ENCODE measurements at places on chromosomes 5 and 9. TPM values are rescaled to one million over a fixed set of nuclear protein-coding genes. Genes with fewer than 3 reads are reported as not detected.

DNA sequence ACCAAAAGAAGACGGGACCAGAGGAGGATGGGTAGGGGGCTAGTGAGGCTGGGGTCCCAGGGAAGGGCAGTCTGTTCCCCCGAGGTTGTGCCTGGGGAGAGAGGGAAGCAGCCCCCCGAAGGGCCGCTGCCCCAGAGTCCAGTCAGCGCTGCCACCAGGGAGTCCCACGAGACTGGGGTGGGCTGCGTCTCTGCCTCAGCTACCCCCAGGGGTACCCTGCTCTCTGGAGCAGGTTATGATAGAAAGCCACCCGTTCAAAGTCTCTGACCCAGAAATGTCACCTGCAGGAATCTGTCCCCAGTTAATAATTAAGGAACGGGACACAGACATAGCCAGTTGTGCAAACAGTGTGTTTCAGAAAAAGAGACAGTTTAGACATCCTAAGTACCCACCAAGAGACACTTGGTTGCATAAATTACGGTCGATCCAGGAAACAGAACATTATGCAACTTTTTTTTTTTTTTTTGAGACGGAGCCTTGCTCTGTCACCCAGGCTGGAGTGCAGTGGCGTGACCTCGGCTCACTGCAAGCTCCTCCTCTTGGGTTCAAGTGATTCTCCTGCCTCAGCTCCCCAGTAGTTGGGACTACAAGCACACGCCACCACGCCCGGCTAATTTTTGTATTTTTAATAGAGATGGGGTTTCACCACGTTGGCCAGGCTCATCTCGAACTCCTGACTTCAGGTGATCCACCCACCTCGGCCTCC lies 10.7 kb upstream of the AGPAT2 start:
- DNase-seq, result no peak

- DNase-seq, result peak; percentile 29
These were observed 782 bp upstream of the SKP1 start for GRCh38 chr5:134177369-134178095.

- no peak for DNase-seq
These were observed 52.1 kb upstream of the TYRP1 start for GRCh38 chr9:12640866-12641636.

- no peak for DNase-seq
These were observed 80.7 kb downstream of the KCNIP1 start for GRCh38 chr5:170584450-170585058.

DNA sequence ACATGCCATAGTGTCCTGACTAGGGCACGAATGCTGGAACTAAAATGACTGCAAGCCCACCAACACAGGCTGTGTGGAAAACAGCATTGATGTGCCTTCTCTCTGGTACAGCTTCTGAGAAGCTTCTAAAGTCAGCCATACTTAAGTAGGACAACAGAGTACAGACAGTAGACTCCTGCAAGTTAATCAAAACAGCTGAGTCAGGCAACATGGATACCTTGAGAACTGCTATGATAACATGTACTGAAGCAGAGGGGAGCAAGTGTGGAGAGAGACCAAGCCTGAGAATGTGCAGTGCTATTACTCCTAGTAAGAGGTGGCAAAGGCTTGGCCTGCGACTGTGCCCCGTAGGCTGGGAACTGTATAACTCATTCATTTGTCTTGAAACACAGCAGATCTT lies 2.5 kb downstream of the ISCA1 start:
- no peak for DNase-seq

- DNase-seq, result no peak
These were observed 147.8 kb downstream of the NNT start for GRCh38 chr5:43750809-43751208.

DNA sequence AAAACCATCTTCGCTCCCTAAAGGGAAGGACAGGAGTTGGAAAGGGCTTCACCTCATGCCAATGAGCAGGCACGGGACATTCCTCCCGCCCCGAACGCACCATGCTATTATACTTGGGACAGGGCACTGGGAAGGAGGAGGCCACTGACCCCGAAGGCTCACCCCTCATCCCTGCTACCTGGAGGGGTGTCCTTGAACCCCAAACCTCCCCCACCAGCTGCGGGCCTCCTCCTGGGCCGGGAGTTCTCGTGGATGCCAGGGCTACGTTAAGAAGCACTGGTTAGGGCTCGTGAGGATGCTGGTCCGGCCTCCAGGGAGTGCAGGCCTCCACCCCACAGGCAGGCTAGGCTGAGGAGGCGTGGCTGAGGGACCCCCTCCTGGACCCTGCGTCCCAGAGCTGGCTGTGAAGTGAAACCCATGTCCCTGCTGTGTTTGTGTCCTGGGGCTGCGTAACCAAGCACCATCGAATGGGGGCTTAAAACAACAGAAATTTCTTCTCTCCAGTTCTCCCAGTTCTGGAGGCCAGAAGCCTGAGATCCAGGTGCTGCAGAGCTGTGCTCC lies 111.0 kb upstream of the SARDH start:
- DNase-seq, result no peak

DNA sequence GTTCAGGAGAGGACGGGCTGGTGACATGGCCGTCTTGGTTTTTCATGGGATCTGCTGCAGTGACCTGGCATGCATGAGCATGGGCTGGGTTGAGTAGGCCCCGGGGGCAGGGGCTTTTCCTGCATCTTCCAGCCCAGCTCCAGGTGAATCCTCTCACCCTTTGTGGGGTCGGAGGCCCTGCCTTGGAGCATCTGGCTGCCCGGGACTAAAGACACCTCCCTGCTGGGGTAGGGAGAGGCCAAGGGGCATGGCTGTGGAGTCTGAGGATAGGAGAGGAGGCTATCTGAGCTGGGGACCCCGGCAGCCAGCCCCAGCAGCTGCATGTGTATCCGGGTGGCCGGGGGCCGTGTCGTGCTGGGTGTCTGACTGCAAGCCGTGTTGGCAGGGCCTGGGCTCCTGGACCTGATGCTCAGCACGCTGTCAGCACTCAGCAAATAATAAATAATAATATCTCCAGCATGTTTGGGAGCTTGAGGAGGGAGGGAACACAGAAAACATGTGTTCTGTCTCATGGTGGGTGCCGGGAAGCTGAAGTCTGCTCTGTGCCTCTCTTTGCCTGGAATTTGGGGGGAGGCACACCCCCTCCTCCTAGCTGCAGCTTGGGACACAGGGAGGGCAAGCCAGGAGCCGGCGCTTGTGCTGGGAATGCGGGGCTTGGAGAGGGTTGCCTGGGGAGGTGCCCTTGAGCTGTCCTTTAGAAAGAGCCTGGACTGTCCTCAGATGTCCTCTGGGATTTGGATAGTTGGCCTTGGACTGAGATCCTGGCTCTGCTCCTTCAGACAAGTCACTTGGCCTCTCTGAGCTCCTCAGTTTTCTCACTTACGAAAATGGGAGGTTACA lies 28.4 kb upstream of the PITX1 start:
- DNase-seq, result no peak

DNA sequence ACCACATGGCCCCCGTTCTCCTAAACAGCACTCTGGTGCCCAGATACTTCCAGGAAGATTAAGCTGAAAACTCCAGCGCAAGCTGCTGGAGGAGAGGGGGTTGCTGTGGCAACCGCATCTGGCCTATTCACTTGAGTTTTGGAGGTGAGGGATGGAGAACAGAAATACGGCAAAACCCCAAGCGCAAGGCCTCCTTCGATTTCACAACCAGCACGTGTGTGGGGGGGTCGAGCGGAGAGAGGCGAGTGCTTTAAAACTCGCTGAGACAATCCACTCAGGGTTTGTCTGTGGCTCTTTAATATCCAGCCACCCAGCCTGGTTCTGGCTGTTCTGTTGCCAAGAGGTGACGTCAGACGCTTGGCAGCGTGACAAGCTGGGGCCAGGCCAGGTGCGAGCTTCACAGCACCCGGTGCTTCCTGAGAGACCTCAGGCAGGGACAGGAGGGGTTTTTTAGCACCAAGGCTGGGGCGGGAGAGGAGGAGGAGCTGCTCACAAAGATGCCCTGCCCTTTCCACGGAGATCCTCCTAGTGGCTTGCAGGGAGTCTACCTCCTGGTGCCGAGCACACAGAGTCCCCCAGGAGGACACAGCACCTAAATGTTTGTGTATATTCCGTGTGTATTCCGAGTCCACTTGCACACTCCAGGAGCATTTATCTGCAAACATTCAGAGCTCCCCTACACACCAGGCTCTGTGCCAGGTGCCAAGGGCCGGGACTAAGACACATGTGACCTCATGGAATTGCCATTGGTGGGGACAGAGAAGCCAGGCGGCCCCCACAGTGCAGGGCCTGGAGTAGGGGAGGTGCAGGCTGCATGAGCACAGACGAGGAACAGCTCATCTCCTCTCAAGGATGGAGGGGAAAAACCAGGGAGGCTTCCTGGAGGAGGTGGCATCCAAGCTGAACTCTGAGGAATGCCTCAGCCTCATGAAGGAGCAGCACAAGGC lies 194.6 kb downstream of the OLFM1 start:
- peak; percentile 69 for DNase-seq

GRCh38 chr9:33065157-33066076 lies 11.1 kb downstream of the SMU1 start:
- DNase-seq, result no peak

- no peak for DNase-seq
These were observed 1.8 kb upstream of the CCL28 start for GRCh38 chr5:43413966-43414365.

DNA sequence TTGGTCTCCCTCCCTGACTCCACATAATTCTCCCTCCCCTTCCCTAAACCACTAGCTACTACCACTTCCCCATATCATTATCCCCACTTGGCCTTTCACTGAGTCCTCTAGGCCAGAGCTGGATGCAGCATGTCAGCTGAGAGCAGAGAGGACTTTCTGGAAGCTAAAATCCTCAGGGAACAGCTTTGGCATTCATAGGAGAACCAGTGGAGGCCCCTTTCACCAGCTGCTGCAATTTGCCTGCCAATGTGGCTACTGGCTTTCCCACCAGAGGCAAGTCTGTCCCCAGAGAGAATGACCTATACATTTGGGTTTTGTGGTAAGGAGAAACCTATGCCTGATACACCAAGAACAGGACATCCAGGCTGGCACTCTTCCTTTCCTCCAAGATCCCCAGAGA lies 14.4 kb downstream of the FAM219A start:
- no peak for DNase-seq

DNA sequence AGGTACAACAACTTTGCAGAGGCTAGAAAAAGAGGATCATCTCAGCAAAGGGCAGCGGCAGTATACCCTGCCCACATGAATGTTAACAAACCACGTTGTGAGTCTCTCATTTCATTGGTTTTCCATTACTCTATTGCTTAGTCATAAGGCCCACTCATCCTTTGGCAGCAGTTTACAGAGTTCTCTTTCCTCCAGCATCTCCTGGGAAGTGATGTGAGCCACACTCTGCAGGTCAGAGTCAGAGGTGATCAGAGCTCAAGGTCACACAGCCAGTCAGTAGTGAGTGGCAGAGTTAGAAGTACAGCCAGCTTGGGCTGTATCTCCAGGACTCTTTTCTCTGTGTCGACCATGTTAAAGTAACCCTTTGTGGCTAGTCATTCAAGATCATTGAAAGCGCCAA lies 599.6 kb upstream of the GRAMD2B start:
- DNase-seq, result no peak

DNA sequence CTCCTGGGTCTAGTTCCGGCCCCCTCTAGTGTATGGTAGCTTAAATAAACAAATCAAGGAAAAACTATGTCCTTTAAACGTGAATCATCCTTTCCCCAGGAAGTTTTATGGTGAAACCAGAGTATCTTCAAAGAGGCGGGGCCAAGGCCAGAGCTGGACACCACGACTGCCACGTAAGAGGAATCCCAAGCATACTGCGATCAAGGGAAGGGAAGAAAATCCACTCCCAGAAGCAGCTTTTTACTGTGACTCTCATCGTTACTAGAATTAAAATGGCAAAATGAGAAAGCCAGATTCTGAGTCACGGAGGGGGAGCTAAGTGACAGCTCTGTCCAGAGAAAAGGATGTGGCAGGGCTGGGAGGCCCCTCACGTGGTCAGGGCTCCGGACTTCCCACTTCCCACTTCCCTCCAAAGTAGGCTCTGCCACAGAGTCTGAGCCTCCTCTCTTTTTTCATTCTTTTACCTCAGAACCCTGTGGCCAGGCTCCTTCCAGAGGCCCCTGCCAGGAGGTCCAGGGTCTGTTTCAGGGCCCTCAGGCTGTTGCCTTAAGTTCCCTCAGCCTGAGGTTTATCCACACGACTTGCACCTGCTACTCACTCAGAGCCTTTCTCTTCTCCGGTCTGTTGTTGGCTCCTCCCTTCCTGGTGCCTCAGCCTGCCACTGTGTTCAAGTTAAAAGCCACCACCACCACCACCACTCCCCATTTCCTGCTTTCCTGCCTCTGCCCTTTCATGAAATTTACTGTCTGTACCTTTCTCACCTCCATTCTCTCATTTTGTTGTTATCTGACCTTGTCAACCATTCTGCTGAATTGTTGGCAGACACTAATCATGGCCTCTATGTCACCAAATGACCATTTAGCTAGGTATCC lies 1.4 kb upstream of the GLRX start:
- DNase-seq, result no peak

DNA sequence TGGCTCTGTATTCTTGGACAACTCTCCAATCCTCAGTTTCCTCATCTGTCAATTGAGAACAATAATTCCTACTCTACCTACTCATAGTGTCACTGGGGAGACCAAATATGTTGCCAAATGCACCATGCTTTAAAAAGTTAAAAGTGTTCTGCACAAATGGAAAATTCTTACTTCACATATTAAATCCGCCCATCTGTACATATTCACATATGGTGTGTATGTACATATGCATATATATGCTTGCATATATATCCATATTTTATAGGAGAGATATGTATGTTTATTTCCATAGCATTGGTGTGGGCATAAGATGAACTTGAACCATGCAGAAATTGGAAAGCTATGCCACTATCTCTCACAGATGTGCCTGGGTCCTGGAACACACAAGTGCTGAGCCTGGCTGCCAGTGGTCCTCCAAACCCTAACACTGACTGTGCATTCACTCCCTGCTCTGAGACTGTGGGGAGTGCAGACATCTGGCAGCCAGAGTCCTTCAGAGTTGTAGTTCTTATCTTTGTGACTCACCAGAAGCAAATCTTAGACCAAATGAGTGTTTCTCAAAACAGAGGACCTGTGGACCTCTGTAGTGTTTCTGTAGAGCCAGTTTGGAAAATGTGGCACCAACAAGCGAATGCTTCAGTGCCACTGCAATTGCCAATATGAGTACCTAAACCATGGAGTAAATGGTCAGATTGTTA lies 168.7 kb downstream of the GRIA1 start:
- no peak for DNase-seq

- no peak for DNase-seq
These were observed 405.6 kb upstream of the ZNF608 start for GRCh38 chr5:125152044-125152443.

DNA sequence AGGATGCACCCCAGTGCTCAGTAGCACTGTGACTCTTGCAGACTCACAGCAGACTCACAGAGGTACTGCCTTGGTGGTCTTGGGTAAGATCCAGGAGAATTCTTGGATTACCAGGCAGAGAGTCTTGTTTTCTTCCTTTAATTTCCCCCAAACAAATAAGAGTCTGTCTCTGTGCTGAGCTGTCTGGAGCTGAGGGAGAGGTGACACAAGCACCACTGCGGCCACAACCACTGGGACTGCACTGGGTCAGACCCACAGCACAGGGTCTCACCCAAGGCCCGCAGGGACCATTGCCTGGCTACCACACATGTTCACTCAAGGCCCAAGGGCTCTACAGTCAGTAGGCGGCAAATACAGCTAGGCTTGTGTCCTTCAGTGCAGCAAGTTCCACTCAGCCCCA lies 11.4 kb upstream of the YTHDC2 start:
- no peak for DNase-seq

The CTSV gene
- total RNA-seq, result under 0.01 TPM

The CA9 gene
- total RNA-seq, result 0.81 TPM

The SPINK13 gene
- not detected for total RNA-seq

The PTGDS gene
- not detected for total RNA-seq

The CD14 gene
- 5.4 TPM for total RNA-seq

The PLPP7 gene
- total RNA-seq, result 5.9 TPM

The SLC26A2 gene
- 7.0 TPM for total RNA-seq

The ADAMTS12 gene
- total RNA-seq, result not detected

The IFNA2 gene
- total RNA-seq, result not detected

The PCDHGA7 gene
- total RNA-seq, result 0.81 TPM

The GLRA1 gene
- not detected for total RNA-seq
